ENCODE measurements at places on chromosomes 12 and 14.

DNA sequence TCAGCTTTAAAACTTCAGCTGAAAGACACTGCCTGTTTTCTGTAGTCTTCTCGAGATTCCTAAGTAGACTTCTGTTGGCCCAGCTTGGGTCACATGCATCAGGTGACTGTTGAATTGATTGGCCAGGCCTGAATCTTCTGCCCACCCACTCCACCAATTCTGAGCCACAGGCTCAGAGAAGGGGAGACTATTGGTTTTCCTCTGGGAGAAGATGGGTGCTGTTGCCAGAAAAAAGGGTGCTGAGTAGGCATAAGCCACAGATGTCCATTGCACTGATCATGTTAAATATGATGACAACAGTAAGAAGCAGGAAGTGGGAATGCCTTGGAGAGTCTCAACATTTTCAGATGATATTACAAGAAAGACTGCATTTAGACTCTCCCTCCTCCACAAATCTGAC, 6.8 kb upstream of the SPTLC2 start:
- DNase-seq = no peak

- DNase-seq = no peak
Measured at GRCh38 chr12:84484798-84485197, 427.8 kb downstream of the SLC6A15 start.

GRCh38 chr12:87234898-87235297, 794.3 kb downstream of the C12orf50 start:
- DNase-seq = no peak

GRCh38 chr12:81300454-81300853, 222.6 kb downstream of the ACSS3 start:
- DNase-seq = no peak

DNA sequence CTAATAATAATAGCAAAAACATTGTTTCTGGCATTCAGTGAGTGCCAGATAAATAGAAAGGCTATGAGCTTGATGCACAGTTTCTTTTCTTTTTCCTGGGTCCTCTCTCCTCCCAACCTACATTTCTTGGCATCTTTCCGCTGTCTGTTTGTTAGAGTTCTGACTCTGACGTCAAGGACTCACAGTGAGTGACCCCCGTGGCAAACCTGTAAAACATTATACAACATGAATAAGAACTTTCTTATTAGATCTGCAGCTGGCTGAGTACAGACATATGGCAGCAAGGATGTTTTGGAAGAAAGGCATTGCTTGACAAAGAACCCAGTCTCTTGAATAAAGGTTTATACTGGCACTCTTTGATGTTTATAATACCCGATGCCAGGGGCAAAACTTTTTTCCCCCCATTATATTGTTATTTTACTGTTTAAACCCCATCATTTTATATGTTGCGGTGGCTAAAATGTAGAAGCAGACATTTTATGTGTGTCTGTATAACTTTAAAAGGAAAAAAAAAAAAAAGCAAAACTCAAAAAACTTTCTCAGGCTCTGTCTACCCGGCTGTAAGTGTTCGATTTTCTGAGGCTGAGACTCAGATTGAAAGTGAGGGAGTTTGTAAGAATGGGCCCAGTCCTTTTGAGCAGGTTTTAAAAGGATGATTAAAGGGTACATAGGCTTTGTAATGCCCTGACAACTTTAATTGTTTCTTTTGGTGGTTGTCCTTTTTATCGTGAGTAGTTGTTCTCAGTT, 159.3 kb downstream of the PDE3A start:
- no peak for DNase-seq

DNA sequence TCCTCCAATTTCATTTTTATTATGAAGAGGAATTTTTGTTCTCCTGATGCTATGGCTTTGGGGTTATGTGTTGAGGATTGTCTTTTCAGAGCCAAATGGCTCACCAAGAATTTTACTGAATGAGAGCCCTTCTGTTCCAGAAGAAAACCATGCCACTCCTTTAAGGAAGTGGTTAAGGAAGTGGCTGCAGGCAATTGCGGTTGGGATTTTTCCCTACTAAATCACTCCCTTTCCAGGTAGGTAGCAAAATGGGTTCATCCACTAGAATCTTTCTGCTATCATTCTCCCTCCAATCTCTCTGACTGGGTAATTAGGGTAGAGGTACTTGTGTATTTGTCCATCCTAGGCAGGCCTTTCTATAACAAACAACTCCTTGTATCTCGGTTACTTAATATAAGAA, 163.1 kb downstream of the TTC8 start:
- no peak for DNase-seq

GRCh38 chr14:29271669-29272068, 505.1 kb downstream of the FOXG1 start:
- no peak for DNase-seq

DNA sequence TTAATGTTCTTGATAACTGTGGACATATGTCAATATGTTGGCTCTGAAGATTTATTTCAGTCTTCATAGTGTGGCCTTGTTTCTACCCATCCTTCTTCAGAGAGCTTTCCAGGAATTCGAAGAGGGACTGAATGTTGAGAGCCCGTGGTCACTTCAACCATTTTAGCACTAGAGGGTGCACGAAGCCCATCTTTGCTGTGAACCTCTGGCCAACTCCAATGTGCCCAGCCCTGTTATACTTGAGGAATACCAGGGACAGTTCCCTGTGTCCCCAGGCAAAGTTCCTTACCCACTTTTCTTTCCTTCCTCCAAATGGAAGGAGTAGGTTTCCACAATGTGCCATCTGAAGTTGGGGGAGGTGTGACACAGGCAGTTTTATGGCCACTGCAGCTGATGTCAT, 603.5 kb downstream of the RPL10L start:
- DNase-seq = no peak
